ENCODE measurements at places on chromosomes 4 and X.

DNA sequence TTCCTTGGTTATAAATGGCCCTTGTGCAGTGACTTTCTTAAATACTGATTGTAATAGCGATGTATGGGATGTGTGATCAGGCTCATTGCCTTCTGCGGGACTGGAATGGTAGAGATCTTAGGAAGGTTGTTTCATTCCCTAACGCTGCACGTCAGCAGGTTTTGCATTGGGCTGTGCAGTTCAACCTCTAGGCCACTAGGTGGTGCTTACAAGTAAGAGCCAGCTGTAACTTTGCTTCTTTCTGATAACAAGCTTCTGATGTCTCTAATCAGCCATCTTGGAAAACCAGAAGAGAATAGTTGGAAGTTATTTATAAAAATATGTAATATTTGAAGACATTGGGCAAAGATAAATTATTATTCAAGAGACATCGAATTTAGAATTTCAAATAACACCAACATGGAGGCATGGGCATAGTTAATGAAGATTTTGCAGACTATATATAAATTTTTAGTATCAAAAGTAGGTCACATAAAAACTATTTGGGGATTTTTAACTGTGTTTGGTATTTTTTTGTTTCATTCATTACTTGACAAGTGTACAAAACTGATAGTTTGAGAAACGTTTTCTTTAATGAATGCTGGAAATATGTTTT lies 339.7 kb upstream of the PCDH7 start:
- no peak for DNase-seq

- no peak for DNase-seq
These were observed 68.3 kb downstream of the ABLIM2 start for GRCh38 chr4:8090312-8090711.

GRCh38 chr4:177393236-177393635 lies 49.0 kb downstream of the AGA start:
- DNase-seq, result no peak

DNA sequence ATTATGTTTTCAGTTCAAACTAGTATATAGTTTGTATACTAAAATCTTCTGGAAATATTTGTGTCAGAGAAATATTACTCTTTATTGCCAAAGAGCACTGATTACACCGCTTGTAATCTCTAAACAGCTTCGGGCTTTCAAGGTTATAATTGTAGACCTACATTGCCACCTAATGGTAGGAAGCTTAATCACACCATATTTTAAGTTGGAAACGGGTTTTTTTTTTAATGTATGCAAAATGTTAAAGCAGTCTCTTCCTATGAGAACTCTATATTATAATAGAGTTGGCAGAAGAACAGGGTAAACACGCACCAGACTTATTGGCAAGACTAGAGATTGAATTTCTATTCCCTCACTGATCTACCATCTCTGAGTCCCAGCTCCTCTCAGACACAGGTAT lies 19.5 kb upstream of the NFXL1 start:
- DNase-seq, result no peak

DNA sequence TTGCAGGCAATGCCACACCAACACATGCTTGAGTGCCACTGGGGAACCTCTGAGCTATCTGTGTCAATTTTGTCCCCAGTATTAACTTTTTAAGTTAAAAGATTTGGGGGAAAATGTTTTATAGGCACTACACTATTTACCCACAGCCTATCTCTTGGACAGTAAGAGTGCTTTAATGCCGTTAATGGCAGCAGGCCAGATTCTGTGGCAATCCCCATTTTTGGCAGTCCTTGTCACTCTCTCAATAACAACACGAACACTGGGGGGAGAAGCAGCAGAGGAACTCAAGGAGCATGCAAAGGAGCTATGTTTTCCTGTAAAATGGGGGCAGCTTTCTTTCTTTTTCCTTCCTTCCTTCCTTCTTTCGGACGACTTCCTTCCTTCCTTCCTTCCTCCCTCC lies 168.6 kb downstream of the NSUN7 start:
- no peak for DNase-seq

DNA sequence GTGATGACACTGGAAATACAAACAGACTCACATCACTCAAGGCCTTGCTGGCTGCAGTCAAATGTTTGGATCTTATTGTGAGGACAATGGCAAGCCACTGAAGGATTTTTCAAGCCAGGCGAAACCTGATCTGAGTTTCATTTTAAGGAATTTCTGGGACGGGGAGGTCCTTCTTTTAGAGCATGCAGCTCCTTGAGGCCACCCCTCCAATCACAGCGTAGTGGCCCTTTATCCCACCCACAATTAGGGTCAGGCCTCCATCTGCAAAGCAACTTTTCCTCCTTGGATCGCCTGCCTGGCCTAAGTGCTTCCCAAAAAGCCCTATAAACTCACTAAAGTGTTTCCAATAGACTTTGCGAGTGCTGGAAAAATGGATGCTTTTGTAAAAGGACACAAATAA lies 115.5 kb downstream of the EFHC2 start:
- DNase-seq, result no peak
